Chondrocyte (in vitro differentiated cells): ENCODE measurements at places on chromosomes 4 and X. TPM values are rescaled to one million over a fixed set of nuclear protein-coding genes. Genes with fewer than 3 reads are reported as not detected.
A peak's percentile ranks its signal among the peaks of the same experiment; 100 is the strongest.

SLC25A53 gene
- total RNA-seq, result 3.4 to 4.9 TPM (median 4.4 TPM) in 3 replicates

GRCh38 chr4:97892592-97893266 lies 250.5 kb downstream of the STPG2 start:
- DNase-seq, result no peak

DNA sequence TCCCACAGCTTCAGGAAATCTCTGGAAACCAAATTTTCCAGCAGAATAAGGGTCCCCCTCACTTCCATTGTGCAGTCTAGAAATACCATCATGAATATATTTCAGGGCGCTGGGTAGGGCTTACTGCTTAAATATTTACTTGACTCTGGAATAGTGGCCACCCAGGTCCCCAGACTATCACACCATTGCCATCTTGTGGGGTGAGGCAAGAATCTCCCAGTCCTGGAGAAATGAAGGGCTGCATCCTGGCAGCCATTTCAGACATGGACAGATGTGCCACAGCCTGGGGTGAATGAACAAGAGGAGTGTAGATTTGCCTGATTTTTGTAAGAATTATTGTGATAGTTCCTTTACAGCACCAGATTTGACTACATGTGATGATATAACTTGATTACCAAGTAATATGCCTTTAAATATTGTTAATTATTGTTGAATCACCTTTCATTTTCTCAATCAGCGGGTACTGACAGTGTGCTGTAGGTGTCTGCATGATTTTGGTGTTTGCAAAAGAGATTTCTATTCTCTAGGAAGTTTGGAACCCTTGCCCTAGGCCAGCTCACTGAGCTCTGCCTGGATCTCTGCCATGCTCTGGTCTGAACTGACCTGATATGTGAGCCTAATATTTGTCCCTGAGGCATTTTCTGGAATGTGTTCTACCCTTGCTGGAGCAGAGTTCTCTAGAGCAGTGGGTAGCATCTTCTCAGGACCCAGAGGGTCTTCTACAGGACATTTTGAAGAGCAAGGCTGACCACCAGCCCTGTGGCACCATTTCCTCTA lies 183.4 kb downstream of the KIT start:
- DNase-seq, result no peak

GRCh38 chr4:141410839-141411238 lies 190.1 kb downstream of the ZNF330 start:
- DNase-seq, result no peak

GRCh38 chr4:151993521-151993920 lies 232.7 kb upstream of the GATB start:
- DNase-seq, result no peak

DNA sequence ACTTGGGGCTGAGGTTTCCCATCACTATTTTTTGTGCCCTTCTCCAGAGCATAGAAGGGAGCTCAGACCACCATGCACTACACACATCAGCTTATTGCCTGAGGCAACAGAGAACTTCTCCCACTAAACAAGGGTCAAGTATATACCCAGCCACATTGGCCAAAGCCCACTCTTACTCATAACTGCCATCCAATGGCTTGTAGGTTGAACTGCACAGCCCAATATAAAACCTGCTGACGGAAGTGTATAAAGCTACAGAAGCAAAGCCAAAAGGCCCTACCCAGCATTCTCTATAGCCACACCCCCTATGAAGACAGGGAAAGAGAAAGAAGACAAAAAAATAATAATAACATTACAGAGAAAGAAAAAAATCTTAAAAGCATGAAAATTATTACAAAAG lies 139.7 kb downstream of the LRBA start:
- DNase-seq, result no peak

CNKSR2 gene
- 1.7 to 4.1 TPM (median 1.8 TPM) in 3 replicates for total RNA-seq

GRCh38 chr4:2930135-2930757 lies 33.0 kb downstream of the NOP14 start:
- peak; percentile 49 for DNase-seq

GRCh38 chr4:124964251-124964650 lies 251.7 kb upstream of the ANKRD50 start:
- no peak for DNase-seq

GRCh38 chrX:18468599-18468998 lies 43.2 kb downstream of the CDKL5 start:
- DNase-seq, result no peak

CT45A5 gene
- total RNA-seq, result not detected in 3 replicates

- no peak for DNase-seq
Measured at GRCh38 chr4:183080372-183081115, 18.5 kb upstream of the WWC2 start.

GRCh38 chr4:89024051-89024675 lies 32.8 kb downstream of the FAM13A start:
- no peak for DNase-seq

DNA sequence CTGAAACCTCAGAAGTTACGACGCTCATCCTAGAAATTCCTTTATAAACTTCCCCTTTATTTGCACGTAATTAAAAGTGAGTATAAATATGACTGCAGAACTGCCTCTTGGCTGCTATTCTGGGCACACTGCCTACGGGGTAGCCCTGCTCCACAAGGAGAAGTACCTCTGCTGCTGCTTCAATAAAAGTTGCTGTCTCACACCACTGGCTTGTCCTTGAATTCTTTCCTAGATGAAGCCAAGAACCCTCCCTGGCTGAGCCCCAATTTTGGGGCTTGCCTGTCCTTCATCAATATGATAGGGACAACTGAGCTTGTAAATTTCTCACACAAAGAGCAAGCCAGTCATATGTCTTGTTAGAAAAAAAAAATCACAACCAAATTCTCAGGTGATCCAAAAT lies 115.8 kb downstream of the VEGFC start:
- no peak for DNase-seq
